ENCODE measurements at places on chromosomes 12 and 14.

DNA sequence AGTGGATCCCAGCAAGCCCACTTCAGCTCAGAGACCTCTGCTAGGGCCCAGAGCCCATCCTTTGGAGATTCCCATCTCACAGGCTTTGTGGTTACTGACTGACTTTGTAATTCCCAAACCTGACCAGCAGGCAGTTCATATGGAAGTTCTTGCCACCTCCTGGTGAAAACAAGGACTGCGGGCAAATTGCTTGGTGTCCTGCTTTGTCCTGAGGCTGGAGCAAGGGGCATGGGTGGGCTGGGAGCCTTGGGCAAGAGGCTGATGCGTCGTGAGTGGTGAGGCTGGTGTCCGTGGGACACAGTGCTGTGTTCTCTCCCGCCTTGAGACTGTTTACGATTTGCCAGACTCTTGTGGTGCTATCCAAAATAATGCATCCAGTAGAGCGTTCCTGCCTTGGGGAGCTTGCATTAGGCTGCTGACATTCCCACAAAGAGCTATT lies 91.0 kb downstream of the LRRC74A start:
- DNase-seq: peak; percentile 78

- peak; percentile 41 for DNase-seq
Observed at GRCh38 chr12:106226884-106227640, 20.8 kb downstream of the CKAP4 start.

DNA sequence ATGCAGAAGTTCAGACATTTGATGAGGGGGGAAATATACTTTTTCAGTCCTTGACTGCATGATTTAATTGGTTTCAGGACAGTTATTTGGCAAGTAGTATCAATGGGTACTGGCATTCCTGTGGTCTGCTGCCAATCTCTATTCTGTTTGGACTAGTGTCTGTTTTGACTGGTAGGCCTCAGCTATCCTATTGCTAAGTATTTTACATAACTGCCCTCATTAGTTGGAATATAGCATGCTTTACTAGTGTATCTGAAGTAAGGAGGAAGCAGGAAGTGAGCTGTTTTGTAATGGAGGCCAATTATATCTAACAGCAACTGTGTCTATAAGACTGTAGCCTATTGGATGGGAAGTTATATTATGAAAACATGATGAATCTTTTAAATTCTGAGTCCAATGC lies 104.3 kb downstream of the FLRT2 start:
- no peak for DNase-seq

- DNase-seq: no peak
Observed at GRCh38 chr12:122312926-122313325, 46.6 kb upstream of the VPS33A start.

DNA sequence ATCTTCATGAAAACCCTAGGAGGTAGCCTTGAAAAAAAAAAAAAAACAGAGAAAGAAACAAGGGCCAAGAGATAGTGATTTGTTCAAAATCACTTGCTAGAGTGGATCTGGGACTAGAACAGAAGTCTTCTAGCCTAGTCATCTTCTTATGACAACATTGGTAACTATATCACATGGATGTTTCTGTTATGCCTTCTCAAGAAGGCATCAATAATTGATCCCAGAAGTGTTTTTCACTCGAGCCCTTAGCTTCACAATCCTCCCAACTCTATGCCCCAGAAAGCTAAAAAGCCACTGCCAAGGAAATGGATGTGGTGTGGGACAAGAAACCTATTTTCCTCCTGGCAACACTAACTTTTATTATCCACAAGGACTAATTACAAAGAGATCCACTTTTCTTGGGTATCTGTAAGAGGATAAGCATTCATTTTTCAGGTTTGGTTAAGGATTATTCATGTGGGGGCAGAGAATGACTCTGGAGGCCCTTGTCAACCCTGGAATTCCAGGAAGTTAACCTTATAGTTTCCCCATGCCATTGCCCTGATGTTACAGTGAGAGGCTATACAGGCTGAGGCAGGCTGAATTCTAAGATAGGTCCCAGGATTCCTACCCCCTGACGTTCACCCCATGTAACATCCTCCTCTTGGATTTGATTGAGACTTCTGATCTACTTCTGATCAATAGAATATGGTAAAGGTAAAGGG lies 67.7 kb upstream of the CPM start:
- no peak for DNase-seq

DNA sequence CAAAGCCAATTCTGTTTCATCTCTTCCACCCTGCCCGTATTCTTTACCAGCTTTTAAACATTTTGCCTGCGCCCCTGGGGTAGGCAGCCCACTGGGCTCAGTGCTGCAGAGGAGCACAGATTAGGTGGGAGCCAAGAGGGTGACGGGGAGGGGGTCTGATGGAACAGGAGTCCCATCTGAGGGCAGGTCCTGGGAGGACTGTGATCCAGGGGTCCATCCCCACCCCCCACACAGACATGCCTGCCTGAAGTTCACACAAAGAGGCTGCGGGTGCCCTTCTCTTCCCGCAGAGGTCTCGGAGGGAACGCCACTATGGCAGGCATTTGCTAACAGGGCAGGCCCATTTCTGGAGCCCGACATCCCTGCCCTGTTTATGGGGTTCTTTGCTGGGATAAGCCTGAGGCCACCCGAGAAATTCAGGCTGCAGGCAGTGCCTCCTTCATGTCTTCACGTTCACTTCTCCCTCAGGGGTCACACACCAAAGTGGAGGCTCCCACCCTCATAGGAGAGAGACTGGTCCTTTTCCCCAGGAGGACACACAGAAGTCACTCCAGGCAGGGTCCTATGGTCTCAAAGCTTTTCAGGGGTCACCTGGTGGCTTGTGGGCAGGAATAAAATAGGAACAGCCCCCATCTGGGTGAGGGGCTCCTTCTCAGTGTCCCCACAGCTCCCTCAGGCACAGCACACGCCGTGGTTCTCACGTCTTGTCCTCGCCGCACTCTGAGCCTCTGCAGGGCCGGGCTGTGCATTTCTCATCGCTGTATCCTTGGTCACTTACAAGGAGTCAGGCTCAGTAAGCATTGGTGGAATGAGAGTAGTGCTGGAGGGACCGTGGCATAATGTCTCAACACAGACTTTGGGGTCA lies 12.9 kb downstream of the VASH1 start:
- no peak for DNase-seq

DNA sequence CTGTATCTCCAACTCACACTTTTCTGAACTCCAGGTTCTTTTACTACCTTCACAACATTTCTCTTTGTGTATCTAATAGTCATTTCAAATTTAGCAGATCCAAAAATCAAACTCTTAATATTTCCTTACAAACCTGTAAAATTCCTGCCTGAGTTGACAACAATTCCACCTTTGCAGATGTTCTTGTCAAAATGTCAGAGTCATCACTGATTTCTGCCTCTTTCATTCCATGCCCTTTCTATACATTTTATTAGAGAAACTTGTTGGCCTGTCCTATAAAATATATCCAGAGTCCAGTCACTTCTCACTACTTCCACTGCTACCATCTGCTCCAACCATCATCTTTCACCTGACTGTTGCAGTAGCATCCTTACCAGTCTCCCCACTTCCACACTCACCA lies 119.7 kb downstream of the CAPZA3 start:
- no peak for DNase-seq

- no peak for DNase-seq
Observed at GRCh38 chr12:7555752-7556151, 52.2 kb upstream of the CD163 start.

- no peak for DNase-seq
Observed at GRCh38 chr12:19388131-19388549, 51.2 kb upstream of the AEBP2 start.

DNA sequence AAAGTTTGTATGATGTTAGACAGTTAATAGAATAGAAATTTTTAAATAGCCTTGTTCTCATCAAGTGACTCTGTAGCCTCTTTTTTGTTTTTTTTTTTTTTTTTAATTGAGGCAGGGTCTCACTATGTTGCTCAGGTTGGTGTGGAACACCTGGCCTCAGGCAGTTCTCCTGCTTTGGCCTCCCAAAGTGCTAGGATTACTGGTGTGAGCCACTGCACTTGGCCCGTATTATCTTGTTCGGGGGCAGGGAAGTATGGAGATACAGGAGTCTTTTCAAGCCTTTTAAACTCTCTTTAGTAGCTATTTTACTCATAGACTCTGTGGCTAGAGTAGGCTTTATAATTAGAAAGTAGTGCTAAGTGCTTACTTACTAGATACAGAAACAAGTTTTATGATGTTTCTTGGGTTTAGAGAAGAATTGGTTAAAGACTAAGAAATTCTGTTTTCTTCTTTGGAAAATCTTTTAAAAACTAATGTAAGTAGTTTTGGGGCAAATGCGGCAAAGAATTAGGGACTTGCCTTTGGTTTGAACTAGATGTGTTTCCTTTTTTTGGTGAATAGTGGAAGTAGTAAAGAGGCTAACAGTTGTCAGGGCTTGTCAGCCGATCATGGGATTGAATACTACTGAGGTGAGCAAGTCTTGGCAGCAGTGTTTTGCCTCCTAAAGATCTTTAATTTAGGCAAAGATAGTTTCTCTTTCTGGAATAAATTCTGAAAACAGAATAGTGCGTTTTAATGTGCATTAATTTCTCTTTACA lies 31.3 kb downstream of the FBXO34 start:
- DNase-seq: no peak

- no peak for DNase-seq
Observed at GRCh38 chr12:56224954-56225353, 812 bp downstream of the NABP2 start.

DNA sequence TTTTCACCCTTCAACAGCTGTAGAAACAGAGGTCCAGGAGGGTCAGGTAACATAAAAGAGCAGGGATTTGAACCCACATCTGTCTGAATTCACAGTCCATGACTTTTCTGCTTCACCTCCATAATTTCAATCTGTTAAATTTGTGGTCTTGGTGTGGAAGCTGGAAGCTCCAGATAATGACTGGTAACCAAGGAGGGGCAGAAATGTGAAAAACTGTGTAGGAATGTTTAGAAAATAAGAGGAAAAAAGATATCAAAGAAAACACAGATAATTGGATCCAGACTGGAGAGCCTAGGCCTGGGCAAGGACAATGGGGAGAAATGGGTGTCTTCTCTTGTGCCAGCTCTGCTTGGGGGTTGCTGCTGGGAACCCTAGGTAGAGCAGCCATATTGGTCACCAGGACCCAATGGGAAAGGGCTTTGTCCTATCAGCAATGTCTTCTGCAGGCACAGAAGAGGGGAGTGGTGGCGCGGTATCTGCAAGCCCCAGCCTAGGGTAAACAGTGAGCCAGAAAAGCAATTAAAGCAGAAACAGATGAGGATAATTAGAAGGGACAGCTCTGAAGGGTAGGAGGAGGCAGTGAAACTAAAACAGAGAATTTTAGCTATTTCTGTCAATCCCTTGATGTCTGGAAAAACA lies 54.3 kb upstream of the CCDC91 start:
- DNase-seq: no peak

- no peak for DNase-seq
Observed at GRCh38 chr12:128797119-128798118, 26.3 kb downstream of the SLC15A4 start.

DNA sequence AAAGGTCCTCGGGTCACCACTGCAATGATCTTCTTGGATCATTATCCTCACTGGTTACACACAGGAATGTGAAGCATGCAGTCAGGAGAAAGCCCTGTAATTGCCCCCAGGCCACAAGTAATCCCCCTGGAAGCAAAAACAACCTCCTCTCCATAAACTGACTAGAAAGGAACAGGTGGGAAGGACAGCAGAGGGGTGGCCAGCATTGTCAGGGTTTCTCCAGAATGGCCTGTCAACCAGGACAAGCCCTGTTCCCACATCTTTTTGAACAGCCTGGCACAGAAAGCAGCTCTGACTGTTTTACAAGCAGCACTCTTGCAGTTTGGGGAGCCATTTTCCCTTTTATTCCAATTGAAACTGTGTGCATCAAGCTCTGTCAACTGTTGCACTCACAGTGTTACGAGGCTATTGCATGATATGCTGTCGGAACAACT lies 36.1 kb downstream of the TMCC3 start:
- no peak for DNase-seq

DNA sequence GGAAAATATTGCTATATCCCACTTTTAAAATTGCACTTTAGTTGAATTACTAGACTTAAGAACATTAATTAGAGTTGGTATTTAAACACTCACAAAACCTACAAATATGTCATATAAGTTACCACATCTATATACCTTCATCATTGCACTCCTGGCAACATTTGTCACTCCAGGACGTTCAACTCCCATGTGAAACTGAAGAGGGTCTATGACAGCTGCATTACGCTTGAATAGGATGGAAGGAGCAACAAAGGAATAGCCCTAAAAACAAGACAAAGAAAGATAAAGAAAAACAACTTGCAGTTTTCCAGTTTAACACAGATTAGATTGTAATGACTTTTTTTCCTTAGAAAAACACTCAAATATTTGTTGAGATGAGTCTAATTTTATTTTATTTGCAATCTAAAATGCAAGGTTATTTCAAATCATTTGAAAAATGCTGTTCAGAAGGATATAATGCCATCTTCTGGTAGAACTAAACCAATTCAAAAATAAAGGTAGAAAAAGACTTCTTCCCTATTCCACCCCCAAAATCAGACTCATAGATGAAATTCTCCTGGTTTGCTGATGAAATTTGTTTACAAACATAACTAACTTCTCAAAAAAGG lies 84.3 kb upstream of the TTC7B start:
- DNase-seq: no peak

- DNase-seq: no peak
Observed at GRCh38 chr14:51071857-51072256, 23.0 kb downstream of the TRIM9 start.

GRCh38 chr12:106652510-106653015 lies 69.8 kb downstream of the RFX4 start:
- DNase-seq: no peak

- DNase-seq: no peak
Observed at GRCh38 chr12:45613296-45613695, 116.2 kb upstream of the ARID2 start.

GRCh38 chr14:68977718-68978171 lies 1.4 kb downstream of the ACTN1 start:
- DNase-seq: peak; percentile 36

DNA sequence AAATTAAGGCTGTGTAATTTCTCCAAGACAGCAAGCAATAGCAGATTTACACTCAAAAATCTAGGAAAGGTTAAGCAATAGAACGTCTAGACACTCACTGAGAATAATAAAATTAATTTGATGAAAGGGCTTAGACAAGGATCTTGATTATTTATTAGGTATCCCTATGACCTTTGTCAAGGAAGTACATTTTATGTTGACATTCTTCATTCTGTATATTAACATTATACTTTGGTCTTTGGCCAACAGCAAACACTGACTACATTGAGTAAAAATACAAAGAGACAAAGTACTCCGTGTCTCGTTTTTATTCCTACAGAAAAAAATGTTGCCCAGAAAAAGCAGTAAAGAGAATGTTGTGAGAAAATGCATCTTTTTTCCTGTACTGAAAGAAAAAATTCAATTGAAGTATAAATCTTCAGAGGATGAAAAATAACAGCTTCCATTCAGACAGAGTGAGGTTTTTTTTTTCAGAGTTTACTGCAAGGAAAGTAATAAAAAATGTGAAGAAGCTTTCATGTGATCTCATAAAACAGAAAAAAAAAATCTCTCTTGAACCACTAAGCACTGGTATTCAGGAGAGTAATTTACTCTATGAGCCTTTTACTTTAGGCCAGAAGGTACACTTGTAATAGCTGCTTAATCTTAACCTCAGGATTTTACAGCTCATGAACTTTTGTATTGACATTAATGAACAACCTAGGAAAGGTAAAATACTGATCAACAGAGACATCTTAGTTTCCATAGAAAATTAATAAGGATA lies 605.0 kb downstream of the FSCB start:
- DNase-seq: no peak

All from NCI-H345 (cell line).